ENCODE measurements at places on chromosomes 12 and 14.

GRCh38 chr12:49930515-49931288 lies 19.8 kb upstream of the AQP2 start:
- no peak for DNase-seq

- peak; percentile 95 for DNase-seq
Measured at GRCh38 chr12:121776190-121777098, 17.0 kb downstream of the RHOF start.

GRCh38 chr12:107822356-107822755 lies 47.9 kb downstream of the ASCL4 start:
- DNase-seq = no peak

DNA sequence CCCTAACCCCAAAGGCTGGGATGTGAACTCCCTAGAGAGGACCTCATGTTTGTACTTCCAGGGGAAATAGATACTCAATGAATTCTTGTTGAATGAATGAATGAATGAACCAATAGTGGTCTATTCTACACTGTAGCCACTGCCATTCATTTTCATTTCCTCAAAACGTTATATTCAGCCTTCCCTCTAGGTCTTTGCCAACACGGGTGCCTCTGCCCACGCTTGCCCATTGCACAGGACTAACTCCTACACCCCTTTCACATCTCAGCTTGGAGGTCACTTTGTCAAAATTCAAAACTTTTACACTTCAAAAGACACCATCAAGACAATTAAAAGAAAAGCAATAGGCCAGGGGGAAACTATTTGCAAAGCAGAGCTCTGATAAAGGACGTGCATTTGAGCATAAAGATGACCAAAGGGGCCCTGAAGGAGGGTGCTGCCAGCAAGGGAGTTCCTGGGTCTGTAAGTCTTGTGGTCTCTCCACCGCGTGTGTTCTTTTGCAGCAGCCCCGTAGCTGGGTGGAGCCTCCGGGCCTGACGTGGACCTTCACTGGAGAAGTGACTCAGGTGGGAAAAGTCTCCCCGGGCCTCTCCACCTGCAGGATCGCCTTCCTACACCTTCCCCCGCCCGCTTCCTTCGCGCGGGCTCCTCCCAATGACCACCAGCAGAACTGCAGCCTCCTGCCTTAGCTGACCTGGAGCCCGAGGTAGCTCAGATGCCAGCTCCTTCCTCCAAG lies 31.5 kb downstream of the TMEM63C start:
- peak; percentile 62 for DNase-seq

GRCh38 chr12:124930586-124930985 lies 16.1 kb upstream of the UBC start:
- no peak for DNase-seq

DNA sequence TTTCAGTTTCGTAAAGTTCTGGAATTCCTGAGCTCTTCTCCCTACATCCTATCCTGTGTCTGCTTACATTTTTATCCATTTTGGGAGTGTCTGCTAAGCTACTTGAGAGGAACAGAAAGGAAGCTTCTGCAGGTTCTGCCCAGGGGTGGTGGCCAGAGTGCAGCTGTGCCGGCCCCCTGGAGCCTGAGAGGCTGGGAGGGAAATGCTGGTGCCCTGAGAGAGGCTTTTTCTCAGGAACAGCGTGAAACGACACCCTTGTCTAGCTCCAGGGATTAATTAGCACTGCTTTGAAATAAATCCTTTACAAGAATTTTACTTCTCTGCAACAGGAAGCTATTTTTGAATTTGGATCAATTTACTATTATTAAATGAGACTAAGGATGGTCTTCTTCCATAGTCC lies 165.4 kb downstream of the SLC15A5 start:
- no peak for DNase-seq

DNA sequence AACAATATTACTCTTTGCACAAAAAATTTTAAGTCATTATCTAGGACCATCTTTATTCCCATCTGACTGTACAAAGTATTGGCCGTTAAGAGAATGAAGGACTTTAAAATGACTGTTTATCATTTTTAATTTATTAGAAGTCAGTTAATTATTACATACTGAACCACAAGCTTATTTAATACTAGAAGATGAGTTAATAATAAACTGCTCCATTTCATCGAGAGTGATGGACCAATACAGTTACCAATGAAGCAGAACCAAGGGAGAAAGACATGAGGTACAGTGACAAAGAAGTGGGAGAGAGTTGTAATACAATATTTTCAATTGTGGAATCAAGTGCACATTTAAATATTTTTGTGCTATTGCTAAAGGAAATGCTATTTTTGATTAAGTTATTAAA lies 83.3 kb downstream of the PTPRO start:
- no peak for DNase-seq

DNA sequence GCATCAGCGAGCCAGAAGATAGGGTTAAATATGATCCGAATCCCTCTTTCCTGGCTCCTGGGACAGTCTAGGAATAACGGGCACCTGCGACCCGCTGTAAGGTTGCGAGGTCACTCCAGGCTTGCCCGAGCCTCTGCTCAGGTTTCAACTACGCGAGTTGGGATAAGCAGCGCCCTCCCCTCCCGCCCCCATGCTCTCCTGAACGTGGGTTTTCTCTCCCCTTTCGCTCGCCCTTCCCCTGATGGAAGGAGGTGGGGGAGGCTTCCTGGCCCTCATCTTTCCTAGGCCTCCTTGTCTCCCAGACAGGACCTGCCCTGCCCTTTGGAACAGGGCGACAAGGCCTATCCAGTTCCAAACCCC lies 753 bp upstream of the ATP5MC2 start:
- peak; percentile 26 for DNase-seq

GRCh38 chr14:75577090-75577489 lies 1.3 kb upstream of the FLVCR2 start:
- no peak for DNase-seq

DNA sequence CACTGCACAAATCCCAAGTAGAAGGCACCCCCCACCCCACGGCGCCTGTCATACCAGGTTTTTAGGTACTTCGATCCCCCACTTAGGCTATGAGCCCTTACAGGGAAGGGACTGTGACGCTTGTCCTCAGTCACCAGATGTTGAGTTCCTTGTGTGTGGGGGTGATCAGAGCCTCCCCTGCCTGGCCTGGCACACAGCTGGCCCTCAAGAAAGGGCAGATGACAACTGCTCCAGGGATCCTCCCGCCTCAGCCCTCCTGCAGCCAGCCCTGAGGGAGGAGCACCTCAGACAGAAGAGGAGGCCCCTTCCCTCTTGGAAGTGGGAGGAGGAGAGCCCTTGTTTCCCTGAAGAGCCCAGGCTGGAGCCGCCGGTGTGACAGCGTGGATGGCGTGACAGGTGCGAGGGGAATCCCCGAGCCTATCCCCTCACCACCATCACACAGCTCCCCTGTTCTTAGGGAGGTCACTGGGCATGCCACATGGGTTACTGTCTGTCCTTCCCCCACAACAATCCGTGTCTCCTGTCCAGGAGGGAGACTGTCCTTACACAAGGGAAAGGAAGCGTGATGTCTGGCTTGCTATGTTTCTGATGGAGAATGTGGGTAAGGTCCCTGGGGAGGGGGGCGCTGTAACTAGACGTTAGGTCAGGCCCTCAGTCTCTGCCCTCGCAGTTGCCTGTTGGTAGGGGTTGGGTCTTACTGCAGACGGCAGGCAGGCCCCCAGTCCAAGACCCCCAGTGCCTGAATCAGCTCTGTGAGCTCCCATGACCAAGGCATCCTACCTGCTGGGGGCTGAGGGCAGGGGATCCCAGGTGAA lies 31.4 kb downstream of the P2RX4 start:
- DNase-seq = no peak
